ENCODE measurements at places on chromosomes 3 and 15.

DNA sequence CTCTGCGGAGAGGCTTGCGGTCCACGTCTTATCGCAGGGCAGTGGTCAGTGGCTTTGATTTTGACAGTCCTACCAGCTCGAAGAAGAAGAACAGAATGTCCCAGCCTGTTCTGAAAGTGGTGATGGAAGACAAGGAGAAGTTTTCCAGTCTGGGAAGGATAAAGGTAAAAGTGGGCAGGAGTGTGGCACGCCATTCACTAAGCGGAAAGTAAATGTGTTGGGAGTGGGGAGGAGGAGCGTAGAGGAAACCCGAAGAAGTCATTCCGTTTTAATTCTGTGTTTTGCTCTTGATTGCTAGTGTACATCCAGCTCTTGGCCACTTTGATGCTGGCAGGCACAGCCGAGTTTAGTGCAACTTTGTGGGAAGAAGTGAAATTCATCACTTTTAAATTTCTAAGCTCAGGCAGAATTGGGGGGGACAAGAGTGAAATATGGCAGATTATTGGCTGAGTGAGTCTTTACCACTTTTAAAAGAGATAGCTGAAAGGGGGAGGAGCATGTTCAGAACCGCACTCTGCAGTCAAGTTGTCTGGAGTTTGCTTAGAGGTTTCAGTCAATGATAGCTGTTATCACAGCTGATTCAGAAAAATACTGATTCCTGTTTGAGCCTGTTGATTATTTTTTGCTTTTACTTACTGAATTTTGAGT, 1.8 kb downstream of the ARHGEF26 start:
- peak; percentile 23 for DNase-seq

DNA sequence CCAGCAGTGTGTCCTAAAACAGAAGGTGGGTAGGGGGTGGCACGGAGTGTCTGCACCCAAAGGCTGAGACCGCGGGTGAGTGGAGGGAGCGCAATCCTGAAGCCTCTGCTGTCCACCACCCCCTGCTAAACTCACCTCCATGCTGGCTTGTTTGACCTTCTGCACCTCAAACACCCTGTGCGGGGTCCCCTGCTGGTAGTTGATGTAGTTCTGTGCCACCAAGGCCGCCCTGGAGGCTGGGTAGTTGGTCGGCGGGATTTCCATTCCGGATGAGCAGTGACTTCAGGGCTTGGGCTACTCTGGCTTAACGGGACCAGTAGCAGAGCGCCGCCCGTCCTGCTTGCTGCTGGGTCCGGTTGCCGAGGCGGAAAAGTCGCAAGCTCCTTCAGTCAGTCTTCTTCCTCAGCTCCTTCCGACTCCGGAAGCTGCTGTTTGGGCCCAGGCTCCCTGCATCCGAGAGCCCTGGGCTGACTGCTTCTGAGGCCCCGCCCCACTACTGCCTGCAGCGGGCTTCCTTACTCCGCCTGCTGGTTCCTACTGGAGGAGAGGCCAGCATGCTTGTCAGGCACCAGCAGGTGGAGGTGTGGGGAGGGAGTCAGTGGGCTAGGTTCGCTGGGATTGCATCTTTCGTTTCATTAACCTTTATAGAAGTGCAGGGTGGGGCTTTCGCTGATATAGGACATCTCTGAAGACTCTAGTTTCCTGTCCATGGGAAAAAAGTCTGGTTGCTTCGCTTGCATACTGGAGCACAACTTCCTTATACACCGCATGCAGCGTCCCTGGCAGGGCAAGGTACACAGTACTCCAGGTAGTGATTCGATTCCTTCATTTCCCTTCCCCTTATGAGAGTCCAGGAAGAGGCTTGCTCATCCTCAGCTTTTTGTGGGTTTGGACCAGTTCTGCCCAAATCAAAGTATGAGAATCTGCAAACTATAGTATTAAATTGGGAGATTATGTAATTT, at the start of gene LXN:
Gene LXN (minus strand): TSS at position 434 of the 962 bp plus-strand sequence. CDS start 170 bp downstream, at position 264.
- peak; percentile 66 for DNase-seq

- DNase-seq: peak; percentile 63
These were observed 33.9 kb upstream of the TBC1D23 start for GRCh38 chr3:100226712-100227429.

GRCh38 chr3:4351164-4351855, 48.1 kb downstream of the SETMAR start:
- peak; percentile 65 for DNase-seq

DNA sequence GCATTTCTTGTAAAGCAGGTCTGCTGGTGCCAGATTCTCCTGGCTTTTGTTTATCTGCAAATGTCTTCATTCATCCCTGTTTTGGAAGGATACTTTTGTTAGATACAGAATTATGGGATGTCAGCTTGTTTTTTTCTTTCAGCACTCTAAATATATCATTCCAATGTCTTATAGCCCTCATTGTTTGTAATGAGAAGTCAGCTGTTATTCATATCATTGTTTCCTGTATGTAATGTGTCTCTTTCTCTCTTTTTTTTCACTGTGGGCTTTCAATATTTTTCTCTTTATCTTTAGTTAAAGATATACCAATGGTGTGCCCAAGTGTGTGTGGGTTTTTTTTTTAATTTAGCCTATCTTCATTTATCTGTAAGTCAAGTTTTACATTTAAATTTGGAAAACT, 65.6 kb upstream of the DCP1A start:
- DNase-seq: no peak

- DNase-seq: no peak
These were observed 4.7 kb downstream of the MRPS11 start for GRCh38 chr15:88472225-88472624.

DNA sequence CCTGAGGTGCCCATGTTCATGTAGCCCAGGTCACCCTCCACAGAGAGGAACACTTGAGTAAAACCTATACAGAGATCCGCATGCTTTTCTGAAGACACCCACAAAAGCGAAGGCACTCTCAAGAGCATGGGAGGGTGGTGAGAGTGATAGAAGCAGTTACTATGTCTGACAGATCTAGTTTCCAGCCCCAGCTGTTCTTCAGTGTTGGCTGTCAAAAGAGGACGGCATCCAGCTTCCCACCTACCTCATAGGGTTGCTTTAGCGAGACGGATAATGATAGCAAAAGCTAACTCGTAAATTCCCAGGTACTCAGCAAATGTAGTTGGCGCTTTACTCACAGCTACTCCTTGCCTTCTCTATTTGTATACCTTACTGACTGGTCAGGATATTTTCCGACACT, 3.0 kb upstream of the MEX3B start:
- DNase-seq: no peak

DNA sequence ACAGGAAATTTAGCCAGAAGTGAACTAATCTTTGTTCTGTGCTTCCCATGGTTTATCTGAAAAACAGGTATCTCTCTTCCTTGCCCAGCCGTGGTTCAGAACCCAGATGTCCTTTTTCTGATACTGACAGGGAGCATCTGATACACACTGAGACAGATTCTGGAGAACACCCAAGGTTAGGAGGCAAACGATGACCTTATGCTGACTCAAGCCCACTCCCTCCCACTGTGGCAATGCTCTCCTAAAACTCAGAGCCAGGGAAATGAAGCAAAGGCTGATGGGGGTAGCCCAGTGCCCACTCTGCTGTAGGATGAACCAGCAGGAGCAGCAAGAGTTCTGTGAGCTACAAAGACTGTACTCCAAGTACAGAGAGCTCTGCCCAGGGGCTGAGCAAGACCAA, 225.1 kb downstream of the NTRK3 start:
- DNase-seq: no peak

GRCh38 chr3:21803604-21804003, 52.6 kb upstream of the ZNF385D start:
- no peak for DNase-seq

- DNase-seq: no peak
These were observed 441.5 kb upstream of the ARHGEF26 start for GRCh38 chr3:153679714-153680113.

DNA sequence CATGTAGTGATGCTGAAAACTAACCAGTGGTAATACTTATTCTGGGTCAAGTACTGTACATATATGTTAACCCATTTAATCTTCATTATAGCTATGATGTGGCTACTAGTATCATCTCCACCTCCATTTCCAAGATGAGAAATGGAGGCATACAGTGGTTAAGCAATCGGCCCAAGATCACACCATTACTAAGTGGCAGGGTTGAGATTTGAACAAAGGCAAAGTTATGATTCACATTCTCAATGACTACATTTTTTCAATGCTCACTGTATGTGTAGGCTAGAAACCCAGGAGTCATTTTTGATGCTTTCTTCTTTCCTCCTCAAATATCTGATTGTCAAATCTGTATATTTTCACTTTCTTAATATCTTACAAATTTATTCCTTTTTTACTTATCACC, 30.2 kb downstream of the ABI3BP start:
- DNase-seq: no peak

DNA sequence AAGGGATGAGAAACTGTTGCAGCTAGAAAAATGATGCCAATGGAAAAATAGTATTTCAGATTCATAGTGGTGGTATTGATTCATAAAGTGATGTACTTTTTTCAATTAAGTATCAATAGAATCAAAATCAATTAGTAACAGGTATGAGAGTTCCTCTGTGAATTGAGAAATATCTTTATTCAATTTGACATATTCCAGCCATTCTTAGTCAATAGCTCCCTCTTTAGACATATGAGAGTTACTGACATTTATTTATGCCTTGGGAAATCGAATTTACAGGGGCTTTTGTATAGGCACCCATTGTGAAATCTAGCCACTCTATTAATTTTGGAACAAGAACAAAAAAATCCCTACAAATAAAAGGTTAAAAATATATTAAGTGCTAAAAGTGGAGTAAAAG, 386.9 kb upstream of the CNTN3 start:
- DNase-seq: no peak

DNA sequence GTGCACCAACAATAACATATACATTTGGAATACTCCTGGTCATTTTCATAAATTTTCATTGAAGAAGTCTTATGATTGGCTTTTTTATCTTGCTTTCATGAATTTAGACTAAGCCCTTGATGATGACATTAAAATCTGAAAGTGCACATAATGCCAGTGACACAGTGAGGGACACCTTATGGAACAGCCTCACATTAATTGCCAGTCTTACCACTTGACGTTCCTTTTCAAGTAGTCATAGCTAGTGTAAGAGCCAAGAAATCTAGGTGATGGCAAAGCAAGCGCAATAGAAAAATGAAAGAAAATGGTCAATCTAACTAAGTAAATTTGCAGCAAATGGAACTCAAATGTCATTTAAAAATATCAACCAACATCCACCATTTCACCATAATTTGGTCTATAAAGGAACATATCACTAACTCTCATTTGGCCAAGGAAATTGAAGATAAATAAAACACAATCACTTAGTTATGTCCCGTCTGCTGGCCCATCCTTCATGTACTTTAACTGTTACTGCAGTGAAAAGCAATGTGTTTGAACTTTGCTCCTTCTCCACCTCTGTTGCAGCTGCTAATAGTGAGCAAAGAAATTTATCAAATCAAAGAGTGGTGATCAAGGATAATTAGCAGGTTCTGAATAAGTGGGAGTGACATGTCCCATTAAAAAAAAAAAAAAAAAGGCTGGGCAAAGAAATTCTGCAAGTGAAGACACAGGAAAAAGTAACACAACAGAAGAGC, 110.0 kb downstream of the TJP1 start:
- no peak for DNase-seq

DNA sequence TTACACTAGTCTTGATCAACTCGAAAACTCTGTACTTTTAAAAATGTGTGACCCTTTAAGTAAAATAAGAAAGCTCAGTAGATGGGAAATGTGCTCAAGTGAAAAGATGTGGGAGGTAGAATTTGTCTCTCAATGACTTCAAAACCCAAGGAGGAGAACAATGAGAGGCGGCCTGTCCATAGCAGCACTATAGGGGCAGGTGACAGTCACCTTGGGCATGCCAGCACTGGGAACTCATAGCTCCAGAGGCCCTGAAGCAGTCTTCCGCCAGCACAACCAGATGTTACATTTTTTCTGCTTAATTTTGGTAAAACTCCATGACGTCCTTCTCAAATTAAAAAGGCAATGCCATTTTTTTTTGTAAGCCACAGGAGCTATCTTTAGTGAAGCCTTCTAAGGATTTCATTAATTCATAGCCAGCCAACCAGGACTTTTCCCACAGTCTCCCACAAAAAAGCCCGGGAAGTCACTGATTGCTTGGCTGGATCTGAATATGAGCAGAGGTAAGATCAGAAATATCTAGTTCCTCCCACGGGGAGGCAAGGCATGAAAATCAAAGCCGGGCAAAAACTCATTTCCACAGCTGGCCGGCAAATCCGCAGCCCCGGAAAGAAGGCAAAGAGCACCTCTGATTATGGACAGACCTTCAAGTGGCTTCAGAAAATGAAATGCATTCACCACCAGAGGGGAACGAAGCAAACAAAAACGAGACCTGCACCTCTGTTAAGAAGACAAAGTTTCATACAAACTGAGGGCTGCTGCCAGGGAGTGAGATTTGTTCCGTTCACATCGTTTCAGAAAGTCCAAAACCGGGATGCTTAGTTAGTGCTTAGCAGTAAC, 10.5 kb downstream of the IL17RD start:
- DNase-seq: no peak

DNA sequence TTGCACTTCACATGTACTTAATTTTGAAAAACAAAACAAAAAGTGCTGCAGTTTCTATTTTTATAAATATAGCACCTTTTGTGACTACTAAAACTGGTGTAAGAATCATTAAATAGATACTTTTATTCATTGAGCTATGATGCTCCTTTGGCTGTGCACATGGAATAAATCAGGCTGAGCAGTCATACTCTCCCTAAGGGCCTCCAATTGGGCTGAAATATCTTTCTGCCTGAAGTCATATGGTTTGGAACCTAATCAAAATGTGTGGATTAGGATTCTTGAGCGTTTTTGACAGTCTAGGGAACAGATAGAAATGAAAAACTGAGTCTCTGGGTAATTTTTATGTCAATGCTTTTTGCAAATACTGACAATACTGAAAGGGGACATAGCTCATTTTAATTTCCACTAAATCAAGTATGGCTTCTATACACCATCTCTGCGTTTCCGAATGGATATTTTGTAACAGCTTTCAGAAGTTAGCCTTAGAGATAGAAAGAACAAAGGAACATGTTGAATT, 392.2 kb upstream of the ROBO1 start:
- DNase-seq: no peak

- peak; percentile 49 for DNase-seq
These were observed 62.7 kb upstream of the CD47 start for GRCh38 chr3:108153451-108153981.

DNA sequence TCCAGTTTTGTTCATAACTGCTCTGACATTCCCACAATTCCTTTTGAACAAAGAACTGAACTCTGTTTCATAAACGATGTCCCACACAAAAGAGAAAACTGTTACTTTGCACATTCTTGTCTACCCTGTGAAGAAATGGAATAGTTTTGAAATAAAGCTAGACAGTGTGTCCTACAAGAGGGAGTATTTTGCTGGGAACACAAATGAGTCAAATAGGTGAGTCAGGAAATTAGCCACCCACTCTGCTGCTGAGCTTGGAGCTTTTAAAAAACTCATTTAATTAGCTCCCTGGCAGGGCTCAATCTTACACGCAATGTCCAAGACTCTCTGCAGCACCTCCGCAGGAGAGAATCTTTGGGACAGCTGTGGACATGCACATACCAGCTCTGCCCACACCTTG, 193.4 kb downstream of the SLC9A9 start:
- peak; percentile 56 for DNase-seq

- no peak for DNase-seq
These were observed 42.7 kb downstream of the PLCL2 start for GRCh38 chr3:16927485-16927884.
